ENCODE measurements at places on chromosomes 2 and 18.

GRCh38 chr2:178692845-178693244, 114.4 kb downstream of the TTN start:
- no peak for DNase-seq

- DNase-seq = no peak
These were observed 8.6 kb downstream of the CLIP4 start for GRCh38 chr2:29123617-29124349.

DNA sequence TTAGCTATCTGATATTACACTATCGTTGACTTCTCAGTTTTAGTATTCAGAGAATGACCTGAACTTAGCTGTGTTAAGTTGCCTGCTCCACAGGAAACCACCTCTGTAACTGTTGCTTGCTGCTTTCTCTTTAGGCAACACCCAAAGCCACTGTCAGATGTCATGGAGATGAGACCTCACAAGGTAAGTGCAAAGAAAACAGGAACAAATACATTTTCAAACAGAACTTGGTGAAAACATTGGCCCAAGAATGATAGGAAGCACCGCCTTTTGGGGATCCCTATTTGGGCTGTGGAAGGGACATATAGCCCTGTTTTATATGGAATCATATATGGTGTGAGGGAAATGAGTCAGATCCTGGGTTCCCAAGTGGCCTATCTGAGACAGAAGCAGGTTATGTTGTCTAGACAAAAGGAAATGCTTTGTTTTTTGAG, 143.4 kb downstream of the UBE2E3 start:
- DNase-seq = no peak

- no peak for DNase-seq
These were observed 9.9 kb upstream of the INO80C start for GRCh38 chr18:35507623-35508022.

DNA sequence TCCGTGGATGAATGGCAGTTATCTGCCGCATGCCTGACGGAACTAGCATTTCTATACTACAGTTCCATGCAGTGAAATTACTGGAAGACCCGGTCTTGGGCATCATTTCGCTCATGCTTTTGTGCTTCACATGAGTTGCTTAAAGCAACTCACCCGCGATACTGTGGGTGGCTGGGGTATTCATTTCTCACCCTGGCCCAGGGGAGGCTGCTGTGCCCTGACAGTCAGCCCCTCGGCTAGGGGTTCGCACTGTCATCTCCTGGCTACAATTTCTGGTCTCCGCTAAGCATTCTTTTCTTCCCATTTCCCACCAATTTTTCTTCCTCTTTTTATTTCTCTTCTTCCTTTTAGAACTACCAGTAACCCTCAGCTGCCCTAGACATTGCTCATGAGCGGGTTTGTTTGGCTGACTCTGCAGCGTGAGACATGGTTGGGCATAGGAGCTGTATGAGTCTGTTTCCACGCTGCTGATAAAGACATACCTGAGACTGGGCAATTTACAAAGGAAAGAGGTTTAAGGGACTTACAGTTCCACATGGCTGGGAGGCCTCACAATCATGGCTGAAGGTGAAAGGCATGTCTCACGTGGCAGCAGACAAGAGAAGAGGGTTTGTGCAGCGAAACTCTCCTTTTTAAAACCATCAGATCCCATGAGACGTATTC, 16.5 kb upstream of the CNDP2 start:
- no peak for DNase-seq
